ENCODE measurements at places on chromosomes 4 and X. TPM values are rescaled to one million over a fixed set of nuclear protein-coding genes. Genes with fewer than 3 reads are reported as not detected.

DNA sequence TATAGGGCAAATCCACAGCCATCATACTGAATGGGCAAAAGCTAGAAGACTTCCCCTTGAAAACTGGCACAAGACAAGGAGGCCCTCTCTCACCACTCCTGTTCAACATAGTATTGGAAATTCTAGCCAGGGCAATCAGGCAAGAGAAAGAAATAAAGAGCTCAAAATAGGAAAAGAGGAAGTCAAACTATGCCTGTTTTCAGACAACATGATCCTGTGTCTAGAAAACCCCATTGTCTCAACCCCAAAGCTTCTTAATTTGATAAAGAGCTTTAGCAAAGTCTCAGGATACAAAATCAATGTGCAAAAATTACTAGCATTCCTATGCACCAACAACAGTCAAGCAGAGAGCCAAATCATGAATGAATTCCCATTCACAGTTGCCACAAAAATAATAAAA is 160.3 kb downstream of the CXXC4 start:
- no peak for DNase-seq

- no peak for DNase-seq
Observed at GRCh38 chr4:186704057-186704456, 19.6 kb downstream of the FAT1 start.

GRCh38 chrX:119573222-119573621 is 1.1 kb upstream of the UBE2A start:
- no peak for DNase-seq

Gene XAGE3
- total RNA-seq: not detected

Gene SPACA5
- total RNA-seq: not detected

Gene TMLHE
- total RNA-seq: 10.1 TPM

Measured in LHCN-M2 (cell line).